ENCODE measurements at places on chromosomes 7 and 10. TPM values are rescaled to one million over a fixed set of nuclear protein-coding genes. Genes with fewer than 3 reads are reported as not detected.

The PRRT4 gene
- total RNA-seq: 21.1 TPM

The SRRM3 gene
- total RNA-seq: 2.0 TPM

The SPDYE2B gene
- total RNA-seq: not detected

The ZNF282 gene
- total RNA-seq: 10.6 TPM

The MOGAT3 gene
- total RNA-seq: not detected
